ENCODE measurements at places on chromosomes 11 and 22.
A peak's percentile ranks its signal among the peaks of the same experiment; 100 is the strongest.

GRCh38 chr11:103806130-103806895 is 230.1 kb upstream of the DDI1 start:
- DNase-seq: no peak

DNA sequence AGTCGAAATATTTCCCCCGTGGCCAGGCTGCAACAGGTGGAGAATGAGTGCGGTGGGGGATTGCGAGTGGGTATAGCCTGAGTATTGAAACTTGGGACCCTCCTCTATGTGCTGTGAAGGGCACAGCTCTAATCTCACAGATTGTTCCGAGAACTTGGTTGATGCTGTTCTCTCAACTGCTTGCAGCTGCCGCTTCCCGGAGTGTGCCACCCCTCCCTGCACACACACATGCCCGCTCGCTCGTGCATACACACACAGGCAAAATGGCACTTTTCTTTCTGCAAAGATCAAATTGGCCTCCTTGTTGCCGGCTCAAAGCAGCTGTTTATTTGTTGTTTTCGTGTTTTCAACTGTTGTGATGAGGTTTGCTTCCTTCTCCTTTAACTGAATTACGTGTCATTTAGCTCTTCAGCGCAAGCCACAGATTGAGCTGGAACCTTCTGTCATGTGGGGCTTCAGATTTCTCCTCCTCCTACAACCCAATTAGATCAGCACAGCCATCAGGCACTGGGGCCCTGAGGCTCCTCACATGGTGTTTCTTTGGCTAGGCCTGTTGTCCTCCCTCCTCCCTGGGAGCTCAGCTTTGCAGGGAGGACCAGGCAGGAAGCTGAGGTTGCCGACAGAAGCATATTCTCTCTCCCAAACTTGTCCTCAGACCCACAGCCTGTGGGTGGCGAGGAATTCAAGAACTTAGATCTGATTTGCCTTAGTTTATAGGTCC is 13.9 kb upstream of the B3GAT1 start:
- DNase-seq: no peak

GRCh38 chr11:44910591-44910990 is 40.1 kb downstream of the TP53I11 start:
- DNase-seq: no peak

- DNase-seq: no peak
These were observed 273.3 kb downstream of the BUD13 start for GRCh38 chr11:116499396-116500003.

GRCh38 chr11:34650528-34650927 is 29.6 kb downstream of the EHF start:
- no peak for DNase-seq

DNA sequence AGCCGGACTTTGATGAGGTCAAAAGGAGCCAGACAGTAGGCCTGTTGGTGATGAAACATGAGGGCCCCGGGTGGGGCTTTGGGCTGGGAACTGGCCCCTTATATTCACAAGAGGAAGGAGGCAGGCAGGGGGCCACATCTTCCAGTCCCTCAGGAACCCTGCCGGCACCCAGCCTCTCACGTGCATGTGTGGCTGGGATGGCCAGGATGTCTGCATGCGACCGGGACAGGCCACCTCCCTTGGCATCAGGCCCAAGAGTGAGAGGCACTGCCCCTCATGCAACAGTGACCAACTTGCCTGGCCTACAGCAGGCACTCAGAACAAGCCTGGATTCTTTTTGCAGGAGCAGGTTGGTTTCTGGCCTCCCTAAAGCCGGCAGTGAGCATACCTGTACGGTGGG is 5.4 kb downstream of the SLC25A45 start:
- no peak for DNase-seq

GRCh38 chr11:83092488-83093384 is 21.0 kb upstream of the RAB30 start:
- no peak for DNase-seq

GRCh38 chr11:65907878-65908277 is 7.7 kb upstream of the FOSL1 start:
- no peak for DNase-seq

DNA sequence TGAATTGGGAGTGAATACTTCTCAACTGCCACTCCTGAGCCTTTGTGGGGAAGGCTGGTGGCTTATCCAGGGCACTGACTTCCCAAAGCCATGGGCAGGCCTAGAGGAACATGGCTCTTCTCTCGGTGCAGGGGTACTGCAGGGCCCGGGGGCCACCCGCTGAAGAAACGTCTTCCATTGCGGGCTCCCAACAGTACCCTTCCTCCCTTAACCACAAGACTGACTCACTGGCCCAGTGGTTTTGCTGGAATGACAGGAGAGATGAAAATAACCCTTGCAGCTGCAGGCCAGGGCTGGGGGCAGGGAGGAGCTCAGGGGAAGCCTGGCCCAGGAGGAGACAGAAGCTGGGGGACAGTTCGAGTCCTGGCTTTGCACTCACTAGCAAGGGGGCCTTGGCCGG is 13.5 kb downstream of the TXN2 start:
- DNase-seq: peak; percentile 86

- no peak for DNase-seq
These were observed 39.4 kb downstream of the GNB1L start for GRCh38 chr22:19815093-19815822.

DNA sequence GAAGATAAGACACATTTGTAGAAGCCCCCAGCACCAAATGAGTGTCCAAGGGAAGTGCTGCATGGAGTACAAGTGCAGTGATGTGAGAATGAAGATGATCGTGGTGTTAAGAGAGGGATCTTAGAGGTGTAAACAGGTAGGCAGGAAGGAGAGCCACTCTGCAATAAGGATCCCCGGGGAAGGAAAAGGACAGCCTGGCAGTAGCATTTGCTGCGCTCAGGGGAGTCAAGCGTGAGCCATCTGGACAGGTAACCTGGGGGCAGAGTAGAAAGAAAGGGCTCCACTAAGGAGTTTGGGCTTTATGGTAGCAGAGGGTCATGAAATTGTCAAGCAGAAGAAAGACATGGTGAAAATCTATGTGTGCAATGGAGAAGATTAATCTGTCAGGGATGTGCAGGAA is 587.2 kb downstream of the BUD13 start:
- DNase-seq: no peak

DNA sequence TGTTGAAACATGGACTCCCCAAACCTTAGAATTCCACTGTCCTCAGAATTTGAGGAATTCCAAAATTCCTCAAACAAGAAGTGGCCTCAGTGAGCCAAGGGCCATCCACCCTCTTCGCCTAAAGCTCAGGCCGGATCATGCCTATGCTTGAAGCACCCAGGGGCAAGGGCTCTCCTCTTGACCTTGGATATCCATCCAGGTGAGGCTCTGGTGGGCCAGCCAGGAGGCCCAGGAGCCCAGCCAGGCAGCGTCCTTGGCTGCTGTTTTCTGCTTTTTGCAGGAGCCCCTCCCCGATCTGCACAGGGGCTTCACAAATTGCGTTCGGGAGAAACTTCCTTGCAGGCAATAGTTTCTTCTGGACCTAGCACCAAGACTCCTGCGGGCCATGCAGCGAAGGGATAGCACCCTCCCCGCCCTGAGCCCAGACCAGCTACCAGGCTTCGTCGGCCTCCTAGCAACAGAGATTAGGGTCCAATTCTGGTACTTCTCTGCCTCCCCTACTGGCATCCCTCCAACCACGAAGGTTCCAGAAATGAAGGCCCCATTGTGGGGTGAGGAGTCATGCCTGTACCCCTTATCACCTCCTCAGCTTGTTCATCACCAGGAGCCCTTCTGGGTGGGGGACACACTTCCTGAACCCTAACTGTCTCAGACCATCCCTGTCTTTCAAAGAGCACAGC is 2.0 kb downstream of the PHLDA2 start:
- no peak for DNase-seq

GRCh38 chr11:68065841-68066240 is 27.0 kb downstream of the TCIRG1 start:
- no peak for DNase-seq

- no peak for DNase-seq
These were observed 3.5 kb upstream of the POU2F3 start for GRCh38 chr11:120236169-120237107.

GRCh38 chr11:45850446-45850845 is 3.2 kb downstream of the CRY2 start:
- no peak for DNase-seq

DNA sequence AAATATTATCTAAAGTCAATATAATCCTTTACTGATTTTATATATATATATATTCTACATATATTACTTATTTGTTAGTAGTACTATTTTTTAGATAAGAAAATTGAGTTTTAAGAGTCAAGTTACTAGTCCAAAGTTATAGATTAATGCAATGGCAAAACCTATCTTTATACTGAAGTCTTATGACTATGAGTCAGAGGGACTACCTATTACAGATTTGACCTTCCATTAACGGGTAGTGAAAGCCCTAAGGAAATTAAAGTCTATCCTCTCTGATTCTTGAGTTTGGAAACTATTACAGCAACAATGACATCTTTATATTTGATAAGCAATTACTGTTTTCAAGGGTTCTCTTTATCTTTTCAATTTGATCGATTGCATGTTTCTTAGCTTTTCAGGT is 315.8 kb downstream of the CASP12 start:
- DNase-seq: no peak

DNA sequence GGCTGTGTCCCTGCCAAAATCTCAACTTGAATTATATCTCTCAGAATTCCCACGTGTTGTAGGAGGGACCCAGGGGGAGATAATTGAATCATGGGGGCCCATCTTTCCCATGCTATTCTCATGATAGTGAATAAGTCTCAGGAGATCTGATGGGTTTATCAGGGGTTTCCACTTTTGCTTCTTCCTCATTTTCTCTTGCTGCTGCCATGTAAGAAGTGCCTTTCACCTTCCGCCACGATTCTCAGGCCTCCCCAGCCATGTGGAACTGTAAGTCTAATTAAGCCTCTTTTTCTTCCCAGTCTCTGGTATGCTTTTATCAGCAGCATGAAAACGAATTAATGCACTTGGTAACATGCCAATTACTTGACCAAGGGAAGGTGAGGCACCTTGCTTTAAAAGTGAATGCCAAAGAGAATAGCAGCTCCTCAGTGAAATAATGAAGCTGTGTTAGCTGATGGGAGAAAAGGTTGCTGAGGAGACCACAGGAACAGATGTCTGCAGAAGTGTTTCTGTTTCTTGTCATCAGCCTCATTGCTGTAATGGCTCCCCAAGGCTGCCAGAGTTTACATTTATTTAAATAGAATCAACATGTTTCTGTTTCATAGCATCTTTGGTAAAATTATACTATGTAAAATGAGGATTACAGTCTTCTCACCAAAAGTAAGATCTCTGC is 89.0 kb upstream of the CD44 start:
- DNase-seq: no peak

DNA sequence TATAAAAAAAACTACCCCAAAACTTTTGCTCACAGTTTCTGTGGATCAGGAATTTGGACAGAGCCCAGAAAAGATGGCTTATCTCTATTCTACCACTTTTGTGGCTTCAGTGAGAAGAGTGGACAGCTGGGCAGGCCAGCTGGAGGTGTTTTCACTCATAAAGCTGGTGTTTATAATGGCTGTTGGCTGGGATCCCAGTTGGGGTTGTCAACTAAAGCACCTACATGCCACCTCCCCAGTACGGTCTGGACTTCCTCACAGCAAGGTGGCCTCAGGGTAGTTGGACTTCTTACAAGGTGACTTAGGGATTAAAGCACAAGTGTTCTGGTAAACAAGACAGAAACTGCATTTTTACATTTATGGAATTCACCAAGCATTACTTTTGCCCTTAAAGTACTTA is 171.0 kb downstream of the NELL1 start:
- DNase-seq: no peak

GRCh38 chr11:36230779-36231699 is 58.2 kb downstream of the COMMD9 start:
- no peak for DNase-seq

DNA sequence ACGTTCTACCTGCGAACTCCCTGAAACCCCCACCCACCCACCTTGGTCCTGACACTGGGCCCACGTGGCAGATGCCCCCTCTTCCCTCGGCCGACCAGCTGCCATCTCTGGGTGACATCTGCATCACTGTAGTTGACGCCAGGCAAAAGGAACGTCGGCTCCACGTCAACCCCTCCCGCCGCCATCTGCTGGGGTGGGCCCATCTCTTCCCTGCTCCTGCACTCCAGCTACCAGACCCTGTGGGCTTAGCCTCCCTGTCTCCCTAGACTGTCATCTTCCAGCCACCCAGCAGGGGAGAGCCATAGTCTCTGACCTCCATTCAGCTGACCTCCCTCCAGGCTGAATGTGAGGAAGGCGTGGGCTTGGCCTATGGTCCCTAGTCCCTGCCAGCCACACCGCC is 21.4 kb downstream of the CHID1 start:
- no peak for DNase-seq

- no peak for DNase-seq
These were observed 346 bp downstream of the FJX1 start for GRCh38 chr11:35618497-35619115.

DNA sequence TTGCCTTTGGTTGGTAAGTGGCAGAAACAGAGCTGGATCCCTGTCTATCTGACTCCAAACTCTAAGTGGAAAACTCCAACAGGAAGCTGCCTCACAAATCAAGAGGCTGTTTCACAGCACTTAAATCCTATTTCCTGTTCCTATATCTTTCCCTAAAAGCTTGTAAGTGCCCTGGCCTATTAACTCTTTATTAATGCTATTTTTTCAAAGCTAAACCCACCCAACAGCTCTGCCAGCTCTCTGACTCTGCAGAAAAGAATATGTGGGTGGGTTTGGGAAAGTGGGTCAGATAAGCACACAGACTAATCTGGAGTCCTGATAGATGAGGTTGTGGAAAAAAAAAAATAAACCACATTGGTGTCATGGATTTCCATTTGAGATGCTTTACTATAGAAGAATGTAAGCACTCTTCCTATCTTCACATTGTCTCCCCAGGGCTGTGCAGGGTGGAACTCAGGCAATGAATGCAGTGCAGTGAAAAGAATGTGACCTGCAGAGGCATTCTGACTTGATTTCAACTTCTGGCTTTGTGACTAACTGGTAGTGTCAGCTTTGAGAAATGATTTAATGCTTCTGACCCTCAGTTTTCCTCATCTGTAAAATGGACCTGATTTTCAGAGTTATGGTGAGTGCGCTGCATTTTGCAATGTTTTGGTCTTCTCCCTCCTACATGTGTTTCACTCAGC is 125.6 kb downstream of the AASDHPPT start:
- no peak for DNase-seq

DNA sequence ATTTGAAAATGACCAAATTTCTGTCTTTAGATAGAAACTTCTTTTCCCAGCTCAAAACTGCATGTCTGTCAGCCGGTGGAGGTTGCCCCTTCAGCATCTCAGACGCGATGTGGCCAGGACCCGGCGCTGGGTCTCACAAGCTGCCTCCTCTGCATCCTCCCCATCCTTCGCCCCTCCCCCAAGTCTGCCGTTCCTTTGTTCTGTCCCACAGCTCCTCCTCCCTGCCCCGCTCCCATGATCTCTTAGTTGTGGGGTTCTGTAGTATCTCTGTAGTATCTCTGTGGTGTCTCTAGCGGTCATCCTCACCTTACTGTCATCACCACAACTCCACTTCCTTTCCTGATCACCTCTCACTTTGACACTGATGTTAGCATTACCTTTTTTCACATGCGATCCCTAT is 49.9 kb downstream of the TRAF6 start:
- DNase-seq: no peak

Measured in HS-27A (cell line).